Central memory CD4-positive, alpha-beta T cell (primary cell): ENCODE measurements at places on chromosomes 13 and 19.

DNA sequence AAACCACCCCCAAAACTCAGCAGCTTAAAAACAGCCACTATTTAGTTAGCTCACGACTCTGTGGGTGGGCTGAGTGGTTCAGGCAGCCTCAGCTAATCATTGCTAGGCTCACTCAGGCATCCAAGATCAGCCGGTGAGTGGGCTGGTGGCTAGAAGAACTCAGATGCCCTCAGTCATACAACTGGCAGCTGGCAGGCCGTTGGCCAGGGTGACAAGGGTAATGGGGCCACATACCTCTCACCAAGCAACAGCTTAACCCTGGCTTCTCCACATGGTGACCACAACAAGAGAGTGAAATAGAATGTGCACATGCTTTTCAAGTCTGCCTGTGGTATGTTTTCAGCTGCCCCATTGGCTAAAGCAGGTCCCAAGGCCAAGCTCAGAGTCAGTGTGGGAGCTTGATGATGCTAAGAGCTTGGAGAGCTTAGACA is 435.4 kb upstream of the TSHZ3 start:
- DNase-seq = no peak

GRCh38 chr19:23996549-23996948 is 81.9 kb downstream of the ZNF726 start:
- DNase-seq = no peak

GRCh38 chr13:28751175-28751960 is 32.6 kb upstream of the SLC46A3 start:
- DNase-seq = no peak

DNA sequence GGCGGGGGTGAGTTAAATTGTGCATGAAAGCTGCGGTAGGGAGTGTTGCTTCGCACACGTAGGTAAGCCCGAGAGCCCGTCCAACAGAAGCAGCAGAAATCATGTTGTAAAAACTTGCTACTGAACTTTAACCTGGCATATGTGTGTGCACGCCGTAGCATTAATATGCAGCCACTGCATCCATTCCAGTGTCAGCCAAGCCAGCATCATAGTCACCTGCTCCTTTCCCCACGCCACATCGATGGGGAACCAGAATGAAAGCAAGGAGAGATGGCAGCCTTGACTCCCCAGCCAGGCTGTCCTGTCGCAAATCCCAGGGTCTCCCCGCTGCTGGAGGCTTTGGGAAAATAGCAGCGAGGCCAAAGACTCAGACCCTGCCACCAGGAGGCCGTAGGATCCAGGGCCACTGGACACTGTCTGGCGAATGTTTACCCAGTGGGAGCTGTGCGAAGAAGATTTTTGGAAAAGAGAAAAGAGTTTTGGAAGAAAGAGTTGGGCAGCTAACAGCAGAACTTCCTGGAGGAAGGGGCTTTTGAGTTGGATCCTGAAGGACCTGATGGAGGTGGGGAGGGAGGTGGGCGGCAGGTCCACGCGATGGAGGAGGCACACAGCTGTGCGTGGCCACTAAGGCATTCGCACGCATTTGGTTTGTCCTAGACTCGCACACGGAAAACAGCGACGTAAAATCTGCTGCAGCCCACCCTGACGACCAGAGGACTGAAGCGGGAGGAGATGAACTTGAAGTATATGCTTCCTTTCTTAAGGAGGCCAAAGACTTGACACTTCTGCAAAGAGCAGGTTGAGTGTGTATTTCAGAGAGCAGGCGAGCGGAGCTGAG is 48.7 kb upstream of the RANBP3 start:
- DNase-seq = no peak

GRCh38 chr13:39510316-39510695 is 92.7 kb downstream of the LHFPL6 start:
- DNase-seq = no peak

DNA sequence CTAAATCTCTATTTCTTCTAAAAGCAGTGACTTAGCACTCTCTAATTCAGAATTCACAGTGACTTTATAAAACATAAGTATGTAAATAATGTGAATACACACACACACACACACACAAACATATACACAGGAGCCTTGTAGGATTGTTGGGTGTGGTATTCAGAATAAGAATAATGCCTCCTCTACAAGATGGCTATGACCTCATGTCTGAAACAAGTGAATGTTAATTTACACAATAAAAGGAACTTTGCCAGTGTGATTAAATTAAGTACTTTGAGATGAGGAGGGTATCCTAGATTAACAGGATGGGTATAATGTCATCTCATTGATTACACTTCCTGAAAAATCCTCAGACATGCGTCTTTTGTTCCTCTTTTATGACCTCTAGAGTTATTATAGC is 234.6 kb downstream of the SLITRK6 start:
- DNase-seq = no peak

GRCh38 chr19:5711713-5712161 is 8.2 kb downstream of the LONP1 start:
- DNase-seq = no peak

DNA sequence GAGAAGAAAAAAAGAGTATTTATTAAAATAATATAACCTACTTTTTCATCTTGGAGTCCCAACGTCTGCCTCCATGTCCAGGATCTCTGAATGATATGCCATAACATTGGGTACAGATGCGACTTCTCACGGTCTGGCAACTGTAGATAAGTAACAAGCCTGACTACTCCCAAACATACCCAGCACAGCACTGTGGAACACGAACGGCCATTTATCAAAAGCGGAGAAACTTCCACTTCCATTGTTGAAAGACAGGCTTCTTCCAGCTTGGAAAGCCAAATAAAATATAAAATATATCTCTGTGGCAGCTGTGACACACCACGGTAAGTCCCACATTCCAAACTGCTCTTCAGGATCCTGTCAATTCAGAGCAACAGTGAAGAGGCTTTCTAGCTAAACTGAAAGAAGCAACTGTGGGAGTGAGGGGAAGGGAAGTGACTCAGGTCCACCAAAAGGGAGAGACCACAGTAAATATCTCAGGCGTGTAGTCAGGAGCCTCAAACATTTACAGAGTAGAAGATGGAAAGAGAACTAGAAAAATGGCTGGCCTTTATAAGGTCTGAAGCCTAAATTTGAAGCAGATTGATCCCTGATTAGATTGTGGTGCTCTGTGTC is 331.7 kb downstream of the LIG4 start:
- DNase-seq = no peak

DNA sequence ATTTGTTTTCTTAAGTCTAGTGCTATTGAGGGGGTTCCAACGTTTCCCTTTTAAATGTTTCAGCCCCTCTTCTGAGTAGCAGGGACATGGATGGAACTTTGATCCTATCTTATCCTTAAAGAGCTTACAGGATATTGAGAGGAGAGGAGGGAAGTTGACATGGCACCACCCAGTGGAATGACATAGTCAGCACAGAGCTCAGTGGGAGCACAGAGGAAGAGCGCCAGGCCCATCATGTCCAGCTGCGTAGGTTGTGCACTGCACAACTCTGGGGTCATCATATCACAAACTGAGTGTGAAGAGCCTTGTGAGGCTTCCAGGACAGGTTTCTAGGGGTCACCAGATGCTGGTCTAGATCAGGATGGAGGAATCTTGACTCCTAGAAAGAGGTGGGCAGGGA is 4.6 kb upstream of the CDC42EP5 start:
- no peak for DNase-seq

- DNase-seq = no peak
These were observed 48.2 kb upstream of the CALM3 start for GRCh38 chr19:46552891-46553290.

GRCh38 chr19:7739801-7740681 is 7.3 kb downstream of the CD209 start:
- DNase-seq = no peak

DNA sequence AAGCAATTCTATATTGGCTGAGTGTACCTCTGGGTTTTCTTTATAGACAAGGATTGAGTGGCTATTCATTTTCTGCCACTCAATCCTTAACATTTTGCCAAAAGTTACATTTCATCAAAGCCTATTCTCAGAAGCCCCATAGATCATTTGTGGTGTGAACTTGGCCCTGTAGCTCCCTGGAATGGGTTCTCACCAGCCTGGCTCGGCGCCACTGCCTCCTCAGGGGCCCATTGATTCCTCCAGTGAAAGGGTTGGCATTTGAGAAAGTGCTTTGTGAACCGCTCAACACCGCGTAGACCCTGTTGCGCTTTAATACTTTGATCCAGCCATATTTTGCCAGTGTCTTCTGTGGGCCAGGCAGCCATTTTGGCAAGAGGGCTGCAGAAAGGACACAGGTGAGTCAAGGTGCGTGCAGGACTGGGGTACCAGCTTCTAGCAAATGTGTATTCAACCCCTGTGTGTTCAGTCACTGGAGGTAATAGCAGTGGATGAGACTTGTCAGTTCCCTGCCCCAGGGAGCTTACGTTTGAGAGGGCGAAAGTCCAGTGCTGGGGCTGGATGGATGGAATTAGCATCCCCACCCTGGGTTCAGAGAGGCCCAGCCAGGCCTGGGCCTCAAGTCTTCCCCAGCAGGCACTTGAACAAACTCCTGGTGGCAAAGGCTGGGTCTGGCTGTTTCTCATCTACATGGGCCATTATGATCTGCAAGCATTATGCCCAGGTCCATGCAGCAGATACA is 3.8 kb downstream of the RAB8A start:
- DNase-seq = no peak

- no peak for DNase-seq
These were observed 172.2 kb downstream of the COL4A1 start for GRCh38 chr13:110134801-110135200.

GRCh38 chr19:11261431-11261970 is 823 bp downstream of the DOCK6 start:
- no peak for DNase-seq

DNA sequence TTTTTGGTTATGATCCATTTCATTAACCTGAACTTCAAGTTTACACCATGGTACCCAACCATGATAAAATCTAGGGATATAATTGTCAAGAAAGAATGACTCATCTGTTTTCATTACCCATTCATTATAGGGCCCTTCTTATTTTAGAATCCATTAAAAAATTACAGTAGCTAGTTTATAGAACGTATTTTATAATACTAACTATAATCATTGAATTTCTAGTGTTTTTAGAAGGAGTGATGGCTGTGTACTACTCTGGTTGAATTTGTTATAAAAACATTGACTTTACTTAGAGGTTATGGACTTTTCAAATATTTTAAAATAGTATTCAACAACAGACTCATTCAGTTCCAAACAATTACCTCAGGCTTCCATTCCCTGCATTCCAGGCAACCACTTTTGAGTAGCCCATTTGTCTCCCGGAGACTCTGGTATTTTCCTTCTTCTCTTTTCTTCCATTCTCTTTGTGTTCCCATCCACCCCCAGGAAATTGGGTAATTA is 71.9 kb upstream of the KLF12 start:
- DNase-seq = no peak

- no peak for DNase-seq
These were observed 560.1 kb downstream of the DIAPH3 start for GRCh38 chr13:59603646-59604045.

DNA sequence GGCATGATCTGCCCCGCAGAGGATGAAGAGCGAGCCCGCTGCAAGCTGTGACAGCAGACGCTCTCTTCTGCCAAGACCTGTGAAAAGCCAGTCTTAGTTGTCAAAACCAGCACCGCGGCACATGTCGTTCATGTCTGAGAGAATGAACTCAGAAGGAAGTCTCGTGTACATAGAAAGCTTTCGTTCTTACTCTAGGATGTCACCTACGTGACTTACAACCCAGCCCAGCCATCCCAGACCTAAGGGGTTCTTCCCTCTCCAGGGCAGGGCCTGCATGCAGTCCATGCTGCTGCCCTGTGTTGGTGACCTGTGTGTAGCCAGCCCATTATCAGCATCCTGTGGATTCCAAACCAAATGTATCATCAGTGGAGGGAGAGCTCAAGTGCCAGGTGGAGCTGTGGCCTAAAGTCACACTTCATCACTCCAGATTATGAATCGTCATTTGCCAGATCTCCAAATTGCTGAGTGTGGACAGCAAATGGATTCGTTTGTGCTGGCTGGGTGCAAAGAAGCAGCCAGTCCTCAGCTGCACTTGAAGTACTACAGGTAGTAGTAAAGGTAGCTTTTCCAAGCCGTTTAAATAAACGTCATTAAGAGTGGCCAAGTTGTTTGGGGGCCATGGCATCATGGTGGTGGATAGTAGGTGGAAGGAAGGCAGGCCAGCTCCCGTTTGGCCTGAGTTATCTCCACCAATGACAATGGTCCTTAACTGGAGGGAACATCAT is 73.9 kb upstream of the GPR183 start:
- peak; percentile 49 for DNase-seq

DNA sequence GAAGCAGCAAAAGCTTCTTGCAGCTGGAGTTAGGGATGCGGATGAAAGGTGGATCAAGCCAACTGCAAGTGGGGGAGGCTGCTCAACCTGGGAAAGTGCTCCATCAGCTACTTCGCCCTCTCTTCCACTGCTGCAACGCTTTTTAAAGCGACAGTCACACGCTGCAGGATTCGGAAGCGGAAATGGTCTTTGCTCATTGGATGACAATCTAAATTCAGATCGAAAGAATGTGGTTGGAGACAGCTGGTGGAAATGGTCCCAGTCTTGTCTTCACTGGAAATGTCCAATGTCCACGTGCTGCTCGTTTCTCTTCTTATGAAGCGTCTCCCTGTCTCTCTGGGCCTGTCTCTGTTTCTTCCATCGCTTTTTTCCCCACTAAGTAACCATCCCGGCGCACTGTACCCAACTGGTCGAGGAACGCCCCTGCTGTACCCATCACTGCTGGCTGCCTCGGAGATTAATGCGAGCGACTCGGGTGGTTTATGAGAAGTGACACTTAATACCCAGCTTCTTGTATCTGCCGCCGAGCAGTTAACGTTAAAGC is 2.1 kb upstream of the FGF9 start:
- no peak for DNase-seq

DNA sequence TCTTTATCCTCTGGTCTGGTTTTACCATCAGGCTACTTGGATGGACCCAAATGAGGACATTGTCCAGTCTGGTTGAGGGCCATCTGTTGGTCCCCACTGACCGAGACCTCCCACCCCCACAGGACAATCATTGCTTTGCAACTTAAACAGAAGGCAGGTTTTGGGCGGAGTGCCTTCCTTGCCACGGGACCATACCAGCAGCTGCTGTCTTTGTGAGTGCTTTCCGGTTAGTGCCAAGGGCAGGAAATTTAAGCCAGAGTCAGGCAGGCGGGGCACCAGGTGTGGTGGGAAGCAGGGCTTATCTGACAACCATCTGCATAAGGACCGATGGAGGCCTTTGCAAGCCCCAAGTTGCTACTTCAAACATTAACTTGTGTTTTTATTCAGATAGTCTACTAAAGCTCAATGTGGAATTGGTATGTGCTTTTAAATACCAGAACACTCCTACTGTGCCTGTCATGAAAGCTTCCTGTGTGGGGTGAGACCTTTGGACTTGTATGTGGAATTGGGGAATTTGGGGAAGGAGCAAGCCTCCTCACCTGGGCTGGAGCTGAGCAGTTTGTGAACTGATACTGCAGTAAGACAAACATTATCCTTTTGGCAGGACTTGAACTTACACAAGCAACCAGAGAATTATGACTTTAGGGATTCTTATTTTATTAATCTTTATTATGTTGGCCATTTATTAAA is 39.3 kb upstream of the UBE2L5 start:
- no peak for DNase-seq

- no peak for DNase-seq
These were observed 1687.5 kb downstream of the EFNB2 start for GRCh38 chr13:104847922-104848321.

GRCh38 chr19:40266119-40266518 is 19.0 kb downstream of the AKT2 start:
- DNase-seq = no peak

GRCh38 chr13:23678795-23679194 is 108.6 kb downstream of the TNFRSF19 start:
- no peak for DNase-seq
